ENCODE measurements at places on chromosomes 11 and 22.

DNA sequence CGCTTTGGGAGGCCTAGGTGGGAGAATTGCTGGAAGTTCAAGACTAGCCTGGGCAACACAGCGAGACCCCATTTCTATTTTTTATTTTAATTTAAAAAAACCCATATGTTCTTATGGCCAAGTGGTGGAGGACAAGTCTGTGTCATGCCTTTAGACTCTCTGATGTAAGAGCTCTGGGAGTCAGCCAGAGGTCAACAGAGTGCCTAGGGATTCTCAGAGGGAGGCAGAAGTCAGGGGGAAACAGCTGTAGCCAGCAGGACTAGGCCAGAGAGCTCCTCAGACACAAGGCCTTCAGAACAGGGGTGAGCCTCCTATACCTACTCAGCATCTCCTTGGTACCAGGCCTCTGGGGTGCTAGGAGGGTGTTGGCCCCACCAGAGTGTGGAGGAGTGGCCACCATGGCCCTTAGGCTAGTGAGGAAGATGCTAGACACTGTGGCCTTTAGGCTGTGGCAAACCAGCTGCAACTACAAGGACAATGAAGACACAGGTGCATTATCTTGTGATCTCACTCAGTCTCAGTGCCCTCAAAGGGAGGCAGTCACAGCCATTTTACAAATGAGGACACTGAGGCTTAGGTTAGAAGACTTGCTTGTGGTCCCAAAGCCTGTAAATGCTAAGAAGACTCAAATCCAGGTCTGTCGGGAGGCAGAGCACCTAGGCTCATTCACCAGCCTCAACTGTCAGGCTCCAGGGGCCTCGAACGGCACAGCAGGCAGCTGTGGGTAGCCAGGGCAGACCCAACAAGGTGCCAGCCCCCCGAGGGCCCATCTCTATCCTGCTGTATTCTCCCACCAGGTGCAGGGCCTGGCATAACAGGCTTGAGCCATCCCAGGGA lies 5.0 kb downstream of the ZP1 start:
- peak; percentile 33 for DNase-seq

- DNase-seq: no peak
These were observed 103.9 kb downstream of the GGTLC2 start for GRCh38 chr22:22748297-22748743.

DNA sequence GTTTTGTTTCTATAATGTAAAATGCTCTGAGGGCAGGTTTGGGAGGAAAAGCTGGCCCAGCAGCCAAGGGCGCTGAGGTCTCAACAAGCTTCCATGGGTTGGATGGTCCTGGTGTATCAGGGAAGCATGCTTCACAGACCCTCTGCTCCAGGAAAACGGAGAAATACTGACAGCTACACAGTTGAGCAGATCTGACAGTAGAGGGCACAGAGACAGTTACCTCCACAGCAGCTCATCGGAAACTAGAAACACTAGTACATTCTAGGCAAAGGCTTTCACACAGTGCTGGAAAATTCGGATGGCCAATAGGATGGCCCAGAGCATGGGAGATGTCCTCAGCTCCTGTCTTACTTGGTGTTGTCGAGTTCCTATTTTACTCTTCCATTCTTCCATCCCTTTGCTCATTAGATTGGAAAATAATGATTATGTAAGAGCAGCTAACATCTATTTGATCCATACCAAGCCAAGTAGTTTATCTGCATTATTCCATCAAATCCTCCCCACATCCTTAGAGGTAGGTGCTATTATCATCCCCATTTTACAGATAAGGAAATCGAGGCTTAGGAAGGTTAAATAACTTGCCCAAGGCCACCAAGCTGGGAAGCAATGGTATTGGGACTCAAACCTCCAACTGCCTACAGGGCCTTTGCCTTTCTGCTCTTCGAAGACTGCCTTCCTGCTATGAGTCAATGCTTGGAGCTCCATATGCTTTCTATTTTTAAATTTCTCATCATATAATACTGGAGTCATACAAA lies 28.3 kb downstream of the LMO2 start:
- DNase-seq: no peak

DNA sequence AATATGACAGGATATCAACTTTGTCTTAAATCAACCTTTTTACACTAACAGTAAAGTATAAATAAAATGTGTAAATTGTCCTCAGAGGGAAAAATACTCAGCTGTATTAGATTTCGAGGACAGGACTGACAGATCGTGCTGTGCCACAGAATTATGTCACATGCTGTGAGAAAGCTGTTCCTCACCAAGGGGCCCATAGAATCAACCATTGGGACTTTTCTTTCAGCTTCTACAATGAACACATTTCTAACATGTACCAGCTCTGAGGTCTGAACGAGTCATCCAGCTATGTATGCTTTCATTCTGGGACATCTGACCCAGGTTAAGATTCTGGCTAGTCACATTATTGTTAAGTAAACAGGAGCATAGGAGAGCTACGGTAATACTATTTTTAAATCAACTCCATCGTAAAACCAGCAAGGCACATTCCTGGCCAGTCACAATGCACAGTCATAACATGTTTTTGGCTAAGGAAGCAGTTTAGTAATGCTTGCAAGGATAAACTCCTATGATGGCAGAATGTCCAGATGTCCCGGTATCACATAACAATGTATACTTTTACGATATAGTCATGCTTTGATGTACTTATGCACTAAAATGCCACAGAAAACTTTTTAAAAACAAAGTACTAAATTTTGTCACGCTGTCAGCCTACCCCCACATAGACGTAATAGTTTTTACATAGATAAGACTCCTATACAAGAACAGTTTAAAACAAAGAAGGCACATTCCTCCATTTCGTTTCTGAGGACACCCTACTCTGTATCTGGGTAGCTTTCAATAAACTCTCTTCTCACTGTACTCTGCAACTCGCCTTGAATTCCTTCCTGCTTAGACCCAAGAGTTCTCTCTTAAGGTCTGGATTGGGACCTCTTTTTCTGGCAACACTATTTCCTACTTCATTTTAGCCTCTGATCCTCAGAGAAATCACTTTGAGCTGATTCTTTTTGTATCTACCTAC lies 27.4 kb downstream of the ZNF214 start:
- no peak for DNase-seq

DNA sequence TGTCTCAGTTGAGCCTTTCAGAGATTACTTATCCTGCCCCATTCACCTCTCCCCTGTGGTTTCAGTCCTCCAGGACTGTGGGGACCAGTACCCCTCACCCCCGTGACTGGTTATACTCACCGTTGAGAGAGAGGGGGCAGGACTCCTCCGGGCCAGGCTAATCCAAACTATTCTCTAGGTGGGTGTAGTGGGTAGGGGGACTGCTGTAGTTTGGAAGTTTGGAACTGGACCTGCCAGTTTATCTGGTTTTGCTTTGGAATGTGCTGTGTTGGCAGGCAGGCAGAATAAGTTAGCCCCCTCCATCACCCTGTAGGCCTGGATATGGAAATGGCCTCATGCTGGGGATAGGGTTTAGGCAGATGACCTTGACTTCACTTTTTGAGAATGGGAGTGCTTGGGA lies 13.5 kb downstream of the TEAD1 start:
- no peak for DNase-seq

DNA sequence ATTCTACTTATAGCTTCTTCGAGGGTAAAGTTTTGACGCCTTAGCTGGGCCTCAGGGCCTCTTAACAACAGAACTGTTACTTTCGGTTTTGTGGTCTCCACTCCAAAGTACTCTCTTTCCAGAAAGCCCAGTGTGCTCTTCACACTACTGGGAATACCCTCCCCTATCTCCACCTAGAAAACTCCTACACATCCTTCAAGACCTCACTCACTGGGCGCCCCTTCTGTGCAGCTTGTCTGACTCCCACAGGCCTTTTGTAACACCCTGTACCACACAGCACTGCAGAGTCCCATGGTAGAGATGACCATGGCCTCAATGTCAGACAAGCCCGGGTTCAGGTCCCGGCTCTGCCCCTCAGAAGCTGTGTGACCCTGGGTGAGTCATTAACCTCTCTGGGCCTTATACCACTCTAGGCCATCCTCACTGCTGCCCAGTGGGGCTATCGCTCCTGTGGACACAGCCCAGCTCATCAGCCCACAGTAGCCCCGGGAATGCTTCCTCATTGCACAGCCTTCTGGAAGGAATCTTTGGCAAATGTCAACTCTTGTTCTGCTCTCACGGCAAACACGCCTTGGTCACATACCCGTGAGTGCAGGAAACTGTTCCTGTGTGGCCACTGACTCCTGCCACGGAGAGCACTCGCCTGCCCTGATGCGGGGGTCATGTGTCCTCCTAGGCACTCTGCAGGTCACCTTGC lies 51.4 kb downstream of the SHISAL1 start:
- no peak for DNase-seq

GRCh38 chr11:2707736-2708135 lies 7.9 kb upstream of the KCNQ1OT1 start:
- no peak for DNase-seq

DNA sequence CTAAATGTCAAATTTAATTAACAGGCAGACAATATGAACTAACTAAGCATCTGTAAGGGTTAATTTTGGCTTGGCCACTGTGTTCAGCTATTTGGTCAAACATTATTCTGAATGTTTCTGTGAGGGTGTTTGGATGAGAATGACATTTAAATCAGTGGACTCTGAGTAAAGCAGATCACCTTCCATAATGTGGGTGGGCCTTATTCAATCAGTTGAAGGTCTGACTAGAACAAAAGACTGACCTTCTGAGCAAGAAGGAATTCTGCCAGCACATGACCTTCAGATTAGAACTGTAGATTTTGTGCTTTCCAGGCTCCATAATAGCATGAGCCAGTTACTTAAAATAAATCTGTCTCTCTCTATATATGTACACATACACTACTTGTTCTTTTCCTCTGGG lies 12.0 kb upstream of the EED start:
- no peak for DNase-seq

DNA sequence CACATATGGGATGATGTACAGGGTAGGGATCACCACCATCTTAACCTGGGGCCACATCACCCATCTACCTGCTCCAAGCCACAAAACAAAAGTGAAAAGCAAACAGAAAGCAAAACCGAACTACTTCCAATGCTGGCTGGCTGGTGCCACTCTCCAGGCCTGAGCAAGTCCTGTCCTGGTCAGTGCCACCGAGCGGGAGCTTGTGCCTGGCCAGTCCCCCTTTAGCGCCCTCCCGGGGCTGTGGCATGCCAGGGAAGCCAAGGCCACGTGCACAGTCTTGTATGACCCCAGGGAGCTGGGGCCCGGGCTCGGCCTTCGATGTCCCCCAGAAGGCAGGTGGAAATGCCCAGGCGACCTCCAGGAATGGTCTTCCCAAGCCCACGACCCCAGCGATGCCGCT lies 17.9 kb upstream of the NAP1L4 start:
- DNase-seq: no peak

DNA sequence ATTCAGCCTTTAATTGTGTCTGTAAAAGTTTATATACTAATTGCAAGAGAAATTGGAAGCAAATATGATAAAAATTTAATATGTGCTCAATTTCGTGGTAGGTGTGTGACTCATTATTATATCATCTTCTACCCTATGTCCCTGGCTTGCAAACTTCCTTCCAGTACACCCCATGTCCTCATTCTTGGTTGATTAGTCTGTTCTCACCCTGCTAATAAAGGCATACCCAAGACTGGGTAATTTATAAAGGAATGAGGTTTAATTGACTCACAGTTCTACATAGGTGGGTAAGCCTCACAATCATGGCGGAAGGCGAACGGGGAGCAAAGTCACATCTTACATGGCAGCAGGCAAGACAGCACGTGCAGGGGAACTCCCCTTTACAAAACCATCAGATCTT lies 11.9 kb downstream of the MRGPRX3 start:
- peak; percentile 18 for DNase-seq

DNA sequence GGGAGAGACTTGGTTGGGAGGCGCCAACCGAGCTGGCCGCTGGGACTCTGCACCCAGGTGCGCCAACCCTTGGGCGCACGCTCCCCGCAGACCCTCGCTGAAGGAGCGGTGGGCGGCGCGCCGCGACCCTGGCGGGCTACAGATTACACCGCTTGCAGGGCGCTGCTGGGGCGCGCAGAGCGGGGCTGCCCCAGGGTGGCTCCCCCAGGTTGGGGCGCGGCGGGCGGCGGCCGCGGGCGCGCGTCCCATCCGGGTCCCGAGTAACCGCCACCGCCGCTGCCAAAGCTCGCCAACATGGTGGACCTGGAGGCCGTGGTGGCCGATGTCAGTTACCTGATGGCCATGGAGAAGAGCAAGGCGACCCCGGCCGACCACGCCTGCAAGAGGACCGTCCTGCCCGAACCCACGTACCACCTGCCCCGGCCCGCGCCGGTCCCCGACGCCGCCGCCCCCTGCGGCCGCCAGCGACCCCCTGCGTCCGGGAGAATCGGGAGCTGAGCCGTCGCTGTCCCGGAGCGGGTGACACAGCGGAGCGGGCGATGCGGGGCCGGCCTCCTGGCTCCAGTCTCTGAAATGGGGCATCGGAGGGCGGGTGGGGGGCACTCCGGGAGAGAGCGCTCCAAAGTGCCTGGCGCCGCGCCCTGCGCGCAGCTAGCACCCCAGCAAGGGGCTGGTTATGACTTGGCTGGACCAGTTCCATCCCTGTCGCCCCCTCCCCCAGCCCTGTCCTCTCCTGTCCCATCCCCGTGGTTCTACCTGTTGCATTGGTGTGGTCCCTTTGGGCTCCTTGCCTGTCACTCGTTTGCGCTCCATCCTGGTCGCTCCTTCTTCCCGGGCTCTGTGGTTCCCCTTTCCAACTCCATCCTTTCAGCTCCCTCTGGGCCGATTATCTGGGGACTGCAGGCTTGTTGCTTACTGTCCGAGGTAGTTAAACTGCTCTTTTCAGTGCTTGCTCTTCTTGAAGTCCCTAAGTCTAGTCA lies 143.3 kb upstream of the GRK3 start:
- DNase-seq: no peak

GRCh38 chr11:126518972-126519690 lies 163.6 kb downstream of the ST3GAL4 start:
- DNase-seq: no peak

DNA sequence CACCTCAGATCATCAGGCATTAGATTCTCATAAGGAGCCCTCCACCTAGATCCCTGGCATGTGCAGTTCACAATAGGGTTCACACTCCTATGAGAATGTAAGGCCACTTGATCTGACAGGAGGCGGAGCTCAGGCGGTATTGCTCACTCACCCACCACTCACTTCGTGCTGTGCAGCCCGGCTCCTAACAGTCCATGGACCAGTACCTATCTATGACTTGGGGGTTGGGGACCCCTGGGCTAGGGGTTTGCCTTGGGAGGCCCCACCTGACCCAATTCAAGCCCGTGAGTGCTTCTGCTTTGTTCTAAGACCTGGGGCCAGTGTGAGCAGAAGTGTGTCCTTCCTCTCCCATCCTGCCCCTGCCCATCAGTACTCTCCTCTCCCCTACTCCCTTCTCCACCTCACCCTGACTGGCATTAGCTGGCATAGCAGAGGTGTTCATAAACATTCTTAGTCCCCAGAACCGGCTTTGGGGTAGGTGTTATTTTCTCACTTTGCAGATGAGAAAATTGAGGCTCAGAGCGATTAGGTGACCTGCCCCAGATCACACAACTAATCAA lies 2.2 kb downstream of the APOC3 start:
- no peak for DNase-seq

Measured in RCC 7860 (cell line).